ENCODE measurements at places on chromosomes 4 and X.

GRCh38 chrX:133610056-133610455 lies 194.8 kb upstream of the GPC4 start:
- no peak for DNase-seq

GRCh38 chr4:7699031-7699430 lies 240.6 kb downstream of the AFAP1 start:
- no peak for DNase-seq

DNA sequence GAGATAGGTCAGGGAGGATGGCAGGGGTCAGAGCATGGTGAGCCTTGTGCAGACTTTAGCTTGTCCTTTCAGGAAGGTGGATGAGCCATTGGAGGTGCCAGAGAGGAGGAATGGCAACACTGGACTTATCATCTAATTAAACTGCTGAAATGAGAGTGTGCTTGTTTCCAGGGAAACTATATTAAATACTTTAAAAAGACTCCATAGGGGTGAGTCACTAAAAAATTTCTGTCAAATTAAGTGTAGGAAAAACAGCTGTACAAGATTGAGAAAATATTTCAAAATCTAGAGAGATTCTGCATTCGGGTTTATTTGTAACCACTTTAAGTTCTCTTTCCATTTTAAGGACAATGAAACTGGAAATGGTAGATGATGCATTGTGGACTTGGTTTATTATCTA lies 11.4 kb downstream of the FRAS1 start:
- DNase-seq = no peak

- DNase-seq = no peak
These were observed 65.6 kb downstream of the UBA6 start for GRCh38 chr4:67635331-67635730.

DNA sequence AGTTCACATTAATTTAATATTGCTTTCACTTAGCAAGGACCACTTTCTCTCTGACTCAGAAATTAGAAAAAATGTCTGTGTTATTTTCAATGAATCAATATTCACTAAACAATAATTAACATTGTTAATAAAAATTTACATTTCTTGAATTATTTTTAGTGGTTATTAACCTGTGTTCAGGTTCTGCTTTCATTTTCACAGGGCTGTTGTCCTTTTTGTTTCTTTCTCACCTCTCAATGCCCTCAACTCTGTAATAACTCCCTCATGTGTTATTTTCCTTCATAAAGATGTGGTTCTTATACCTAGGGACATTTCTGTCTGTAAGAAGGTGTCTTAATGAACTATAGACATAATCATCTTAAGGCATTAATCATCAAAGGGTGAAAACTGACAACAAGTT lies 43.1 kb upstream of the PRR27 start:
- DNase-seq = no peak

DNA sequence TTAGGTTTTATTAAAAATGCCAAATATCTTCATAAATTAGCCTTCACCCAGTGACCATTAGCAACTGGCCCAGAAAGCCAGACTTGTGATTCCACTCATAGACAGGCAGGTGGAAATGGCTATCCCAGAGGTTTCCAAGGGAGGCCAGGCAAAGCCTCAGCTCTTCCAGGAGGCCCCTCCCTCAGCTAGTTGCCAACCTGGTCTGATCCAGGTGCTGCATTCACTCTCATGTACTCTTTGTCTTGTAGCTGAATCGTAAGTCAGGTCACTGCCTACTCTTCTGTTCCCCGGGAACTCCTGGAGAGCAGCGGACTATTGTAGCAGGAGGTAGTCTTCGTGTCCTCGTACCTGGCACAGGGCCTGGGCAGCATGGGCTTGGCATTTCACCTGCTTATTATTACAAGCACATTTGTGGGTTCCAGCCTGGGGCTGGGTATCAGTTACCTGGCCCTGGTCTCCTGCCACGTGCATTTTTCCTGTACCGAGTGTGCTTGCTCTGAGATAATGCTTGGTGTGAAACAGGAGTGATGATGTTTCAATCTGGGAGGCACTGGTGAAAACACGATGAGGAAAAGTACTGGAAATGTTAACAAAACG lies 101.6 kb downstream of the FAM193A start:
- no peak for DNase-seq
